NCI-H510A (cell line): ENCODE measurements at places on chromosomes 7 and 10.

- no peak for DNase-seq
Measured at GRCh38 chr7:91876391-91877133, 3.9 kb downstream of the MTERF1 start.

DNA sequence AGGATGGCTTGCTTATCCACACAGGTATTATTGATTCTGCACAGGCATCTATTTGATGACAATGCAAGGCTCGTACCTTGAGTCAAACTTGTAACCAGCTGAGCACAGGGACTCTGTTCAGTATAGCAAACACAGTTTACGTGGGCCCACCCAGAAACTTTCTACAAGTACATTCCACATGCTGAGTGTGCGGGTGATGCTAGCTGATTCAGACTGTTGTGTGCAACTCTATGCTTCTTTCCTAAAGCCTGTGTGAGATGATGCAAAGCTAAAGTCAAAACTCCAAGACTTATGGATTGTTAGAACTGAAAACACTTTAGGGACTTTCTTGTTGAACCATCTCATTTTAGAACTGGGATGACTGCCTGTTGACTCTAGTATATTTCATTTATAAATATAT, 21.5 kb upstream of the CALD1 start:
- DNase-seq, result no peak

GRCh38 chr10:43939939-43940820, 291.5 kb upstream of the ZNF32 start:
- DNase-seq, result no peak

DNA sequence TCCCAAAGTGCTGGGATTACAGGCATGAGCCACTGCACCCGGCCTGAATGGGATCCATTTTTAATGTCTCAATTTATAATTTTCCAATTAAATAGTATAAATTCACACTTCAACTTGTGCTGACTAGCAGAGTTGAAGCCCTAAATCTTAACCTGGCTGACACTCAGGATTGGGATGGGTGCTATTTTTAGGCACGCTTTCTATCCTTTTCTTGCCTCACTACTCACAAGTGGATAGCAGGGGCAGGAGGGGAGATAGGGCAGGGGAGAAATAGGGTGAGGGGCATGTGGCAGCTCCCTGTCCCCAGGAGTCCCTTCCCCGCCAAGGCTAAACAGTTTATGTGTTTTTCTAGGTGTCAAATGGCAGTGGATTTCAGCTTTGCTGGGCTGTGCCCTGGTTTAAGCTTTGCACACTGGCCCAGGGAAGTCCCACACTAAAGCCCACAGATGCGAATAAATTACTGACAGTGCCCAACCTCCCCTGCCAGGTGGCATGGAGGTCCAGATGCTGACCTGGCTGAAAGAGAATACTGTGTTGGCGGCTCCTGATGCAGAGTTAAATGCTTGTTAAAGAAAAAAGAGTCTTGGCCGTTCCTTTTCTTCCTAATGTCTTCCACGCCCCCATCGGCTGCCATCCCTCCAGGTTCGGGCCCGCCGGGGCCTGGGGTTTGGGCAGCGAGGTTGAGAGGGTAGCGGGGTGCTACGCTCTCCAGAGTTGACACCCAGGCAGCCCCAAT, 36.2 kb upstream of the EFCAB10 start:
- no peak for DNase-seq

GRCh38 chr10:122112625-122113160, 123.7 kb downstream of the TACC2 start:
- peak; percentile 43 for DNase-seq

DNA sequence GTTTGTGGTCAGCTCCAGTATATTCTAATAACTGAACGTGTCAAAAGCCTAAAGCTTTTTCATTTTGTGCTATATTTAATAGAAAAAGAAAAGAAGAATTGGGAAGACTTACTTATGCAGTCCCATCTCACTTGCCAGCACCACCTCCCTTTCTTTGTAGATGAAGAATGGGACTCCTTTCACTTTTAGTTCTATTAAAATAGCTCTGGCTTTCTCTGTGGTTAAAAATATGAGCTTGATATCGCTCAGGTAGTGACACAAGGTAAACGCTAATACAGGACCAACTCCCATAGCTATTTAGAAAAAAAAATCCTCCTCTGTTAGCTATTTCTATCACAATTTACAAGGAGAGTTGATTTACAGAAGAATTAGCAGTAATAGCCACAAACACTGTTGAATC, 176.8 kb downstream of the PDE1C start:
- no peak for DNase-seq

DNA sequence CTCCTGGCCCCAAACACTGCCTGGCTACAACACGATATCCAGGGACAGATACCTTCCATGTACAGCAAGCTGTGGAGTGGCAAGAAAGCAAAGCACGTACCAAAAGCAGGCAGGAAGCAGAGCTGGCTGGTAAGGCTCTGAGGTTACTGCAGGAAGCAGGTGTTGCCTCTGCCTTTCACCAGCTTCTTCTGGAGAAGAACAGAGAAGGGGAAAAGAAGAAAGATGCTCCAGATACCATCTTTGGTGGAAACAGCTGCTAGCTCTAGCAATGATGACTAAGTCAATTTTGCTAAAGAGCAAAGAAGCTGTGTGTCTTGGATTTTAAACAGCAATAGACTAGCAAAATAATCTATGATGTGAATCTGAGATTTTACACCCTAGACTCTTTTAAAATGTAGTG, 34.9 kb upstream of the PRSS1 start:
- DNase-seq, result no peak

GRCh38 chr10:90168244-90168643, 466.9 kb downstream of the KIF20B start:
- DNase-seq, result no peak

DNA sequence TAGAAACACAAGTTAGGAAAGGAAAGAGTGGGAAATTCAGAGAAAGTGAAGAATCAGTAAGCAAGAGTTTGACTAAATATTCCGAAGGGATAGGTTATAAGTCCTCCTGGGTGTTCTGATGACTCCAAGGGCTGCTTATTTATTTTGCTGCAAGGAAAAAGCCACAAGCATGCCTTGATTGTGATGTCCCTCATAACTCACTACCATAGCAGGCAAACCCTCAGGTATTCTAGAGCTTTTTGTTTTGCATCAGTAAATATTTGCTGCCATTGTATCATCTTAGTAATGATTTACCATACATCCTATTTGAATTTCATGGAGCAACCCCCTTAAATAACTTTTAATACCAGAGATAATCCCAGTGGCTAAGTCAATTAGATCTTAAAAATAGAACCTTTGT, 688.1 kb downstream of the SUGCT start:
- DNase-seq, result no peak

- no peak for DNase-seq
Measured at GRCh38 chr10:26738301-26738911, 40.9 kb downstream of the PDSS1 start.

DNA sequence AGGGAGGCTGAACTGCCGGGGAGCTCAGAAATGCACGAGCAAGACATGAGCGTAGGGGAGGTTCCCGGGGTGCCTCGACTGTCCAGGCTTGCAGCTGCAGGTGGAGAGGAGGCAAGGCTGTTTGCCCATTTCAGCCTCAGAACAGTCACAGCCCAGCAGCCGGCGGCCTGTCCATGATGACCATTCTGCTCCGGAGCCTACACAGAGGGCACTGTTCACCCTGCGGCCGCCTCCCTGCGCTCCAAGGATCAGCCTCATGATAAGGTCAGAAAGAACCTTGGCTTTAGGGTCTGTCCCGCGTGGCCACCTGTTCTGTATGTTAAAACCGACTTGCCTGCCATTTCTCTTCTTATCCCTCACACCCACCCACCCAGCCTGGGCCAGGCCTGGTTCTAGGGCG, 21.9 kb upstream of the CFAP46 start:
- no peak for DNase-seq

DNA sequence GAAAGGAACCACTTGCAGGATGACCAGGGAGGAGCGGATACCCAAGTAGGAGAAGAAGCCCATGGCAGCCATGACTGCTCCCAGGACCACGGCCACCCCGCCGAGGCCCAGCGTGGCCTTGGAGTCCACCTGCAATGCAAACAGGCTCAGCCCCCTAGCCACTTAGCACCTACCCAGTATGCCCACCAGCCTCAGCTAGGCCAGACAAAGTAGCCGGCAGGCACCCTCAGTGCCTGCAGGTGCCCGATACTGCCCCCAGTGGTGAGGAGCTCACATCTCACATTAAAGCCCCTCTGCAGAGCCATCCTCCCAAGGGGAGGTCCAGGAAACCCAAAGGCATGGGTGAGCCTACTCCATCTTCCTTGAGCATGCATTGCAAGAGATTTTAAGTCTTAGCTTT, 6.6 kb downstream of the NPC1L1 start:
- peak; percentile 74 for DNase-seq
